ENCODE measurements at places on chromosomes 16 and 17.
A peak's percentile ranks its signal among the peaks of the same experiment; 100 is the strongest.

DNA sequence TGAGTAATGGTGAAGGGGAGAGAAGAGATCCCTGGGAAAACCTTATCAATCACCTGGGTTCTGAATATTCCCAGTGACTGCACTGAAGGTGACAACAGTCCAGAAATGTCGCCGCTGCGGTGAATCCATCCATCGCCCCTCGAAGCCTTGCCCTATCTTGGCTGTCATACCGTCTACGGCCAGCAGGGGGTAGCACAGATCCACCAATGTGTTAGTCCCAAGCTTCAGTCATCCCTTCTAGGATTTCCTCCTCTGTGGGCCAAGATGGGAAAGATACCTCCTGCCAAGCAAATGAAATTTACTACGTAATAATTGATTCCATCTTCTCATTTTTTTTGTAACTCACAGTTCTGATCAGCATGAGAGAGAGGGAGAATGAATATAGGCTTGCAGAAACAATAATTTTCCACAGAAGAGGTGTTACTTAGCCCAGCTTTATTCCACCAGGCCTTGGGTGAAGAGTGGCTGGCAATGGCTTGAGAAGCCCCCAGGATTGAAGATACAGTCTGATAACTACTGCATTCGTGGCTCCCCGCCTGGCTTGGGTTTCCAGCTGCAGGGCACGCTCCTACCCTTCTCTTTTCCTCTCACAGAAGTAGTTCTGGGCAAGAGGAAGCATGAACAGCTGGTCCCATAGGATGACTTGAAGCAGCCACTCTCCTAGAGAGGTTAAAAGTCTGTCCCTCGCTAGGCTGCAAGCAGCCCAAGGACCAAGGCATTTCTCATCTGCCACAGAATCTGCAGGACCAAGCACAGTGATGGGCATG lies 2.6 kb upstream of the FMNL1 start:
- peak; percentile 89 for DNase-seq

DNA sequence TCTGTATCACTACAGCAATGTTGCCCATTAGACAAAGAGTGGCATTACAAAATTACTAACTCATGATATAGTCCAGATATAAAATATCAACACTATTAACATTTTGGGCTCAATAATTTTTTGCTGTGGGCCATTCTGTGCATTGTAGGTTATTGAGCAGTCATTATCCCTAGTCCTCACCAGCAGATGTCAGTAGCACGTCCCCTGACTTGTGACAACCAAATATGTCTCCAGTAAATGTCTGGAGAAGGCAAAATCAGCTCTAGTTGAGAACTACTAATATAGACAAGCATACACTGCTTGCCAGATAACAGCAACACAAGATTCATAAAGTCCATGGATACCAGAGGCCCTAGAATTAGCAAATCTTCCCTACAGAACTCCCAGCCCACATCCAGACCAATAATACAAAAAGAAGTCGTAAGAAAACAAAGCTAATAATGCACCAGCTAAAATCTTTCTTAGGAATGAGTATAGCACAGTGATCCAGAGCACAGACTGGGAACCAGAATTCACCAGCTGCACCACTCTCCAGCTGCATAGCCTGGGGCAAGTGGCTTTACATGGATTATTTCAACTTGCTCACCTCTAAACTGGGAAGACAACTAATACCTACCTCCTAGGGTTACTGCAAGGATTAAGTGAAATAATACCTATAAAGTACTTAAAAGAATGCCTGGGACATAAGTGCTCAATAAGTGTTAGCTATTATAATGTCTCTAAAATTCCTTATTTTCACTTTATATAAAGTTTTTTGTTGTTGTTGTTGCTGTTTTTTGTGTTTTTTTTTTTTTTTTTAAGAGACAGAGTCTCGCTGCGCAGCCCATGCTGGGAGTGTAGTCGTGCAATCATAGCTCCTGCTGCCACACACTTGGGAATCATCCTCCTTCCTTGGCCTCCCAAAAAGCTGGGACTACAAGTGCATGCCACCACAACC lies 23.7 kb downstream of the HELZ start:
- DNase-seq, result peak; percentile 37

DNA sequence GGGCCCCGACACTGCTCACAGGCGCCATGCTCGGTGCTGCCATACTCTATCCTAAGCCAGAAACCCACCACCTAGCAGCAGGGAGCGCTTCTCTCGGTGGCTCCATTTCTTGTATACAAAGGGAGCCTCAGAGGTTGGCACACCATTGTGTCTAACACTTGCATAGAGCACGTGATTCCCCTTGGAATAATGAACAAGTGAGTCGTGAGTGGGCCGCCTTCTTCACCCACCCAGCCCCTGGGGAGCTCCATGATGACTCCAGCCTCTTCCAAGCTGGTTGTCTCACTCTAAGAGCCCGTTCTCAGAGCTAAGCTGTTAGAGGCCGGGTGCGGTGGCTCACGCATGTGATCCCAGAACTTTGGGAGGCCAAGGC lies 82.3 kb upstream of the ZNF469 start:
- peak; percentile 30 for DNase-seq

DNA sequence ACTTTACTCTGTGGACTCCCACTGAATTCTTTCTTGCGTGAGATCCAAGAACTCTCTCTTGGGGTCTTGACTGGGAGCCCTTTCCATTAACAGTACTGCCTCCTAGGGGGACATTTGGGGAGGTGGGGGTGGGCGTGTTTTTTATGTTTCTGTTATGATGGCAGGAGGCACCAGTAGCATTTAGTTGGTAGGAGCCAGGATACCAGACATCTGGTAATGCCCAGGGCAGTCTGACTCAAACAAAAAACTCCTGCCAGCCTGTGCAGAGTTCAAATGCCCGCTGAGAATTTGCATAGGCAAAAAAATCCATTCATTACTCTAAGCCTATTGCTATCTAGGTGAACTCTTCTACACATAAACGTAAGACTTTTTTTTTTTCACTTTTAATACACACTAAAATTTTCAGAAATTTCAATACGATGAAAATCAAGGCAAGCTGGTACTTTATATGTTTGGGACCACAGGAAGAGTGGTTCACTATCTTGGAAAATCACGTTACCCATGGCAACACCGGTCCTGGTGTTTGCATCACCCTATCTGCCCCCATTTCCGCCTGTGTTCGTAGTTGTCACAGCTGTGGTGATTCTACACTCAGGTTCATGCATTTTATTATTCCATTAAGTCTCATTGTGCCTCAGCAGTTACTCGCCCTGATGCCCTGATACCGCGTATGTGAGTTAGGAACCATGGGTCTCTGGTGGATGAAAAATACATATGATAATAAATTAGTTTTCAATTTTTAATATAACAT lies 121.1 kb upstream of the XYLT1 start:
- DNase-seq, result no peak

DNA sequence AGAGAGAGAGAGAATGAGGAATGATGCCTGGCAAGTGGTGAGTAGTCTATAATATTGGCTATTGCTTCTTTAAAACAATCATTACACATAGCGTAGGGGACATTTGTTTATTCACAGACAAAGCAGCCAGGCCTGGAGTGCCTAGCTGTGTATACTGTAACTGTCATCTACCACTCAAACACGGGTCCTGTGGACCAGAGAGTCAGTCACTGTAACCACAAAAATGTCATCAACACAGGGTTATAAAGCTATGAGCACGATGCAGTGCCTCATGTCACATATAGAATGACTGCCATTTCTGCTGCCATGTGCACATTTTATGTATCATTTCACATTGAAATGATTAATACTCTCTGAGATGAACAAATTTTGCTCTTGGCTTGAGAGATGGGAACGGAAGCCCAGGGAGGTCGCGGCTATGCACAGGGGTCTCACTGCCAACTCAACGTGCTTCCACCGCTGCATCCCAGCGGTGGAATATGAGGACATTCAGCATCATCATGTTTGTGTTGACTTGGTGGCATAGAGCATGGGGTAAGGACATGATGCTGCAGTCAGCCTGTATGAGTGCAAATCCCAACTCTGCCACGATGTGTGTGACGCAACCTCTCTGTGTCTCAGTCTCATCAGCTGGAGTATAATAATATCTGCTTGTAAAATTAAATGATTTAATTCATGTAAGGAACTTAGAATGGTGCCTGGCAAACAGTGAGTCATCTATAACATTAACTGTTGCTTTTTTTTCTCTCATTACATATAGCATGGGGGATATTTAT lies 3.3 kb downstream of the MT1H start:
- DNase-seq, result peak; percentile 26

- no peak for DNase-seq
These were observed 38.8 kb downstream of the WSCD1 start for GRCh38 chr17:6108987-6109386.

DNA sequence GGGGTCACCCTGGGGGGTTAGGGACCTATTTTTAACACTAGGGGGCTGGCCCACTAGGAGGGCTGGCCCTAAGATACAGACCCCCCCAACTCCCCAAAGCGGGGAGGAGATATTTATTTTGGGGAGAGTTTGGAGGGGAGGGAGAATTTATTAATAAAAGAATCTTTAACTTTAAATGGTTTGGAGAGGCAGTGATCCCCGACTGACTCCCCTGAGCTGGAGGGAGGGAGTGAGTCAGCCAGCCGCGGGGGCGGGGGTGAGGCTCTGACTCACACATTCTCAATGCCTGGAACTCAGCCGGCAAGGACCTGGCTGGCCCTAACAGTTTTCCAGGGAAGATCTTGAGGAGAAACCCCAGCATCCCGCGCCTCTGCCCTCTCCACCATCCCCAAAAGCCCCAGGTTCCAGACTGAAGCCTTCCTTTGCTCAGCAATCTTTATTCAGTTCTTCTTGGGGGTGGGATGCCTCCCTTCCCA lies 1.5 kb downstream of the HCFC1R1 start:
- peak; percentile 96 for DNase-seq

- no peak for DNase-seq
These were observed 9.3 kb downstream of the MYH4 start for GRCh38 chr17:10460062-10460461.

GRCh38 chr17:10357768-10358167 lies 15.0 kb downstream of the MYH13 start:
- DNase-seq, result no peak

GRCh38 chr17:73910821-73911515 lies 266.7 kb upstream of the SDK2 start:
- peak; percentile 29 for DNase-seq

- DNase-seq, result no peak
These were observed 41.0 kb upstream of the KSR1 start for GRCh38 chr17:27415120-27415795.

- DNase-seq, result no peak
These were observed 18.9 kb downstream of the C17orf75 start for GRCh38 chr17:32323046-32323445.

Measured in fibroblast of mammary gland (primary cell).